Ascending aorta (tissue), 2 donors: ENCODE measurements at places on chromosomes 2 and 18. TPM values are rescaled to one million over a fixed set of nuclear protein-coding genes. Genes with fewer than 3 reads are reported as not detected.

- no peak for DNase-seq
Measured at GRCh38 chr2:148926981-148927401, 52.0 kb downstream of the KIF5C start.

DNA sequence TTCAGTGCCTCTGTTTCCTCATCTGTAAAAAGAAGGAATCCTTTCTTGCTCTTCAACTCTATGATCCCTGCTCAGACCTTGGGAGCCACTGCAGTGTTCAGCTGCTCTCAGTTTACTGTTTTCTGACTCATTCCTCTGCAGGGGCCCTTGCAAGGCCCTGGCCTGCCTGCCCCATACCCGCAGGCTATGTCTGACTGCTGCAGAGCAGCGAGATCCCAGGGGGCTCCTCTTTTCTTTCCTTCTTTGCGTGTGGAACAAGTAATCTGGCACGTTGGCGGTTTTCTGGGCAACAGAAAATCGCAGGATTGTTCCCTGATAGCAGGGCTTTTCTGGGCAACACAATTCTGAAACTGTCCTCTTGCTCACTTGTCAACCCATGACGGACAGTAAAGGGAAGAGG, 376.0 kb downstream of the DCC start:
- no peak for DNase-seq

DNA sequence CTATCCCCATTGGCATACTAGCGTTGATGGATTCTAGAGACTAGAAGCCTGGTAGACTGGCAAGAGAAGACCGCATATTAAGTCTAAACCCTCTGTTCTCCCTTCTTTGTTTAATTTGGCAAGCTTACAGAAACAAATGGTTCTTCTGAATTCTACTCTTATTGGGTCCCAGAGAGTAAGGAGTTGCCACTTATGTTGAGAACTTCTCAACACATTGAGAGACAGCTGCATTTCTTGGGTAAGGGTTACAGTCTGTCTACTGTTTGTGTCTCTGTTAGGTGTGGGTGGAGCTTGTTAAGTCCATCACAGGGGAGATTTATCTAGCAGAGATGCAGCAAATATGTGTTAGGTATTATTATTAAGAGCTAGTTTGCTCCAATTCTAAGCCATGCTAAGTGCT, 435.8 kb upstream of the MEIS1 start:
- DNase-seq = no peak

GRCh38 chr2:212409560-212409959, 129.0 kb downstream of the ERBB4 start:
- DNase-seq = no peak

DNA sequence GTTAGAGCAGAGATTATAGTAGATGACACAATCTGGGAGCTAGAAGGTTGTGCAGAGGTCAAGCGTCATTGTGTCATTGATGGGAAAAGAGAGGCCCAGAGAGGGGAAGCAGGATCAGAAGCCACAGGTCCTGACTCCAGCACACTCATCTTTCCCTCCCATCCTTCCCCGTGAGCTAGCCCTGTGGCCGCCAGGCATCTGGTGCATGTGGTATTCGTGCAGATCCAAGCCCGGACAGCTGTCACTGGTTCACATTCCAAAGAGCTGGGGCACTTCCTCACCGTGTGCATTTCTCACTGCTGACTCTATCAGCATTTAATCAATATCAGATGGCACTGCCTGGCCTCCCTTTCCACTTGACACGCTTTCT, 94.1 kb upstream of the THOC1 start:
- peak; percentile 74 for DNase-seq

- no peak for DNase-seq
Measured at GRCh38 chr2:128779301-128780095, 460.8 kb upstream of the HS6ST1 start.

DNA sequence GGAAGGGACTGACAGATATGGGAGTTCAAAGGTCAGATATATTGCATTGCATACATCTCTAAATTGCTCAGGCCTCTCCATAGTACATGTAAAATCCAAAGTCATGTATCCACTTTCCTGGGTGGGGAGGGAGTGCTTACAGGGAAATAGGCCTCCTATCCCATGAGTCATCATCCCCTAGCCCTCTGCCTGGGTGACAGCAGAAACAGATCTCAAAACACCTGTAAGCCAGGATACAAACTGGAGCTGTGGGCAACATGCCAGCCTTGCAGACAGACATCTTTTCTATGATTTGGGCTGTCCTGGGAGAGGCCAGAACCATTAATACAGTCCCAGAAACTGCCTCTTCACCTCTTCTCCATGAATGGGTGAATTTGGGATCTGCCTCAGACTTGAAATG, 4.8 kb downstream of the ALK start:
- no peak for DNase-seq

Gene CIB4
- not detected for total RNA-seq

Gene ALPP
- not detected for total RNA-seq

Gene SERPINB12
- 0.32 TPM for total RNA-seq

Gene ANTXR1
- total RNA-seq = 90.3 TPM
